ENCODE measurements at places on chromosomes 13 and 19.

- no peak for DNase-seq
These were observed 58.3 kb upstream of the ZNF507 start for GRCh38 chr19:32287086-32287485.

DNA sequence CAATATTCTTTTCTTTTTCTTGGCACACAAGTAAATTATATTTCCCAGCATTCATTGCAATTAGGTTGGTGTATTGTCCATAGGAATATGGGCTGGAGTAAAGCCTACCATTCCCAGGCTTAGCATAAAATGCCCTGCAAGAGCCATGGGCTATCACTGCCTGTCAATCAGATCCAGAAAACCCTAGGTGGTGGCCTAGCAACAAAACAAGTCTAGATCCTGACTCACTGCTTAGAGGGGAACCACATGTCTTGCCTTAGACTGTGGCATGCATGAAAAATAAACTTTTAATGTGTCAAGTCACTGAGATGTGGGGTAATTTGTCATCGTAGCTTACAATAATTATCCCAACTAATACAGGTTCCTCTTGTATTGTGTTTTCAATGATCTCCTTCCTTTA, 16.2 kb downstream of the SOX21 start:
- no peak for DNase-seq

DNA sequence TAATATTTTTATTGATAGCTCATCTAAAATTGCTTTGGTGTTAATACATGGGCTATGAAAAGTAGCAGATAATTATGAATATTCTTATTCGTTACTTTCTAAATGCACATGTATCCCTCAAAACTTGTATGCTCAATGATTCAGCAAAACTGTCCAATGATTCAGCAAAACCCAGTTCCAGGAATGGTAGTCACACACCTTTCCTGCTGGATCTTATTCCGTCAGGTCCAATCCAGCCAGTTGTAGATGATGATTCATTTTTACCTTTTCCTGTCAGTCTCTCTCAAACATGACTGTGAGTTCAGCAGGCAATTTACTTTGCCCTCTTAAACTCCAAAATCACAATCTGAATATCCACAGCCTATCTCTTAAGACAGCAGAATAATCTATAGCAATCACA, 1082.6 kb downstream of the EFNB2 start:
- DNase-seq: no peak

DNA sequence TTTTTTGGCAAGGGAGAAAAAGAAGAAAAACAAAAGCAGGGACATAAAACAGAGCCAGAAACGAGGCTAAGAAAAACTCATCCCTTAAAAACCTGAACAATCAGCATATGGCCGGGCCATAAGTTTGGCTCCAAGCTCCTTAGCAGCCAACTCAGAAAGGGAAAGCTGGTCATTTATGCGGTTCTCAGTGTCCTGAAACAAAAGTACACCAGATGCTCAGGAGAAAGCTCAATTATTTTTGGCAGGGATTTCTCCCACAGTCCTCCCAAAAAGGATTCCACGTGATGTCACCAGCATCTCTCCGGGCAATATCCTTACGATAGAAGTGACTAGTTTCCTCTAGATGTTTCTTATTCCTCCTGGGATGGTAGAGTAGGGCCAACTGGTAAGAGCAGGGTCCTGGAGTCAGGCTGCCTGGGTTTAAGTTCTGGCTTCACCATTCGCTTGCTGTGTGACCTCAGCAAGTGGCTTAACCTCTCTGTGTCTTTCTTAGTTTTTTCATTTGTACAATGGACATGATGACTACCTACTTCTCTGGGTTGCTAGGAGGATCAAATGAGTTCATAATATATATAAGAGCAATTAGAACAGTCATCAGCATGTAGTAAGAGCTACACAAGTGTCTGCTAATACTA, 34.0 kb downstream of the PIN1 start:
- no peak for DNase-seq

GRCh38 chr13:30147015-30147414, 160.3 kb downstream of the KATNAL1 start:
- DNase-seq: no peak

- no peak for DNase-seq
These were observed 115.1 kb downstream of the FGF9 start for GRCh38 chr13:21785990-21786389.

GRCh38 chr19:41699968-41700323, 8.5 kb upstream of the CEACAM5 start:
- no peak for DNase-seq

GRCh38 chr19:14432791-14433553, at the start of gene PKN1:
Gene PKN1 (plus strand): TSS chr19:14433306. CDS start chr19:14433522, 216 bp downstream.
- DNase-seq: no peak

- no peak for DNase-seq
These were observed 4.7 kb downstream of the CRLF1 start for GRCh38 chr19:18601875-18602274.

DNA sequence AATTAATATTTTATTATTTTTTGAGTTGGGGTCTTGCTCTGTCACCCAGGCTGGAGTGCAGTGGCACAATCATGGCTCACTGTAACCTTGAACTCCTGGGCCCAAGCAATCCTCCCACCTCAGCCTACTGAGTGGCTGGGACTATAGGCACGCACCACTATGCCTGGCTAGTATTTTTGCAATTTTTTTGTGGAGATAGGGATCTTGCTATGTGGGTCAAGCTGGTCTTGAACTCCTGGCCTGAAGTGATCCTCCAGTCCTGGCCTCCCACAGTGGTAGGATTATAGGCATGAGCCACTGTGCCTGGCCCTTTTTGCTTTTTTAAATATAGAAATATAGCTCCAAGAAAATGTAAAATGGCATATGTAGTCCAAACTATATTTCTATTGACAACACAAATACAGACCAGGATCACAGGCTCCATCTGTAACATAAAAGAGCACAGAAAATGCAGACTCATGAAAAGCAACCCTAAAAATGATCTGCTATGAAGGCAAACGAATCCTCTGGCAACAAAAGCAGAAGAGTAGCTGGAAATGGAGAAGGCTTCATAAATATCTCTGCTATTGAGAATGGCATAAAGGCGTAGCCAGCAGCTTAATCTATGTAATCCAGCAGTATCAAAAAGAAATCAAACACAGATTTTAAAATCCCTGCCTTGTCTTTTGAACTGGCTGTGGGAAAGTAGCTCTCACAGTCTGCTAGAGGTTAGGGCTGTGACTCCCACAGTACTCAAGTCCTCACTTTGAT, 200.6 kb downstream of the LHFPL6 start:
- no peak for DNase-seq

GRCh38 chr19:41930926-41931592, 2.8 kb upstream of the ERFL start:
- DNase-seq: no peak

GRCh38 chr19:15124572-15125231, 17.5 kb downstream of the SYDE1 start:
- DNase-seq: no peak

GRCh38 chr13:80160110-80160509, 180.8 kb downstream of the SPRY2 start:
- DNase-seq: no peak

GRCh38 chr13:90015565-90016507, 1331.7 kb upstream of the MIR17HG start:
- DNase-seq: no peak

DNA sequence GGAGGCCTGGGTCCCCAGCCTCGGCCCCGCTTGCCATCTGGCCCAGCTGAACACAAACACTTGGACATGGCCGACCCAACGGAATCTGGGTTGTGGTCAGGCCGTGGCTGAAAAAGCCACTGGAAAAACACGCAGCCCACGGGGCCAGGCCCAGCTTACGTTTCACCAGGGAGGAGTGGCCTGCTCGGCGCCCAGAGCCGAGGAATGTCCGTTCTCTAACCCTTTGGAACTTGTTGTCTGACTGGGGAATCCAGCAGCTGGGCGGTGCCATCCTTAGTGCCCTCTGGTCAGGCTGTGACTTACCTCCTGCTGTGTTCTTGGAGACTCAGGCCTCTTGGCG, 13.8 kb downstream of the CILP2 start:
- DNase-seq: no peak

GRCh38 chr19:17989425-17990094, 18.4 kb upstream of the ARRDC2 start:
- no peak for DNase-seq

DNA sequence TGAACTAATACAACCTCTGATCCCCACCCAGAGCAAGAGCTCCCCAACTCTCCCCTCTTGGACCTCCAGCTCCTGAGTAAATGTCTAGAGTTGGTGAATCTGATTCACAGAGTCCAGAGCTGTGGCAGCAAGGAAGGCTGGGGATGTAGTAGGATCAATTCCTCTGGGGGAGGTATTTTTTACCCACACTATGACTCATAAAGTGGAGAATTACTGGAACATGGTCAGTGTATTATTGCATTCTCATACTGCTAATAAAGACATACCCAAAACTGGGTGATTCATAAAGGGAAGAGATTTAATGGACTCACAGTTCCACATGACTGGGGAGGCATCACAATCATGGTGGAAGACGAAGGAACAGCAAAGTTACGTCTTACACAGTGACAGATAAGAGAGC, 496.7 kb downstream of the EFNB2 start:
- DNase-seq: no peak

DNA sequence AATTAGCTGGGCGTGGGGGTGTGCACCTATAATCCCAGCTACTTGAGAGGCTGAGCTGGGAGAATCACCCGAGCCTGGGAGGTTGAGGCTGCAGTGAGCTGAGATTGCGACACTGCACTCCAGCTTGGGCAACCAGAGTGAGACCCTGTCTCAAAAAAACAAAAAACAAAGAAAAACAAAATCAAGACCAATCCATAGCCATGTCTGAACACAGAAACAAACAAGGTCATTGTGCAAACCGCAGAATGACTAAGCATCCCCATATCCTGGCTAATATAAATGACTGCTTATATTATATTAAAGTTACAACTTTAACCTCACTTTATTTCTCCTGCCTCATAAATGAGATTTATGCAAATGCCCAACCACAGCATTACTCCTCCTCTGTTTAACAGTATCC, 2.3 kb upstream of the LYPD3 start:
- DNase-seq: no peak

GRCh38 chr19:41455936-41456335, 13.0 kb downstream of the ERICH4 start:
- no peak for DNase-seq

DNA sequence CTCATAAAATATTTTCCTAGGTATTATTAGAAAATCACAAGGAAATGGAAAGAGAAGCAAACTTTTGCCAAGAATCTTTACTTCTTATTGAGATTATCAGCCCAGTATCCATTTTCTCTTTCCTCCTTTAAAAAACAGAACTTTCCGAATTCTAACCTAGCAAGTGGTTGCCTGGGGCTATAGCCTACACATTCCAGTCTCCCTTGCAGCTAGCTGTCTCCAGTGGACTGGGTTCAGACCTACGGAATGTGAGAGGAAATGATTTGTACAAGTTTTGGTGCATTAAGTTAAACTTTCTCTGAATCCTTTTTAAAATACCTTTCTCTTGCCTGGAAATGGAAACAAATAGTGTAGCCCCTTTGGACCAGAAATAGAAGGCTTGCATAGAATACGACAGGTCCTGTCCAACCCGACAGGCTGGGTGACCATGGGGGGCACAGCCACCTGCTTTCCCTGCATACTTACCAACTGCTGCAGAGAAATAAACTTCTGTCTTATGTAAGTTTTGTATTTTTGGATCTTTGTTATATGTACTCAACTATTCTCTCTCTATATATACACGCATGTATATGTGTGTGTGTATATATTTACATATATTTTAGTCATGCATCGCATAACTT, 185.9 kb downstream of the NALCN start:
- no peak for DNase-seq

GRCh38 chr13:95679722-95680121, 2.8 kb downstream of the DNAJC3 start:
- DNase-seq: no peak

DNA sequence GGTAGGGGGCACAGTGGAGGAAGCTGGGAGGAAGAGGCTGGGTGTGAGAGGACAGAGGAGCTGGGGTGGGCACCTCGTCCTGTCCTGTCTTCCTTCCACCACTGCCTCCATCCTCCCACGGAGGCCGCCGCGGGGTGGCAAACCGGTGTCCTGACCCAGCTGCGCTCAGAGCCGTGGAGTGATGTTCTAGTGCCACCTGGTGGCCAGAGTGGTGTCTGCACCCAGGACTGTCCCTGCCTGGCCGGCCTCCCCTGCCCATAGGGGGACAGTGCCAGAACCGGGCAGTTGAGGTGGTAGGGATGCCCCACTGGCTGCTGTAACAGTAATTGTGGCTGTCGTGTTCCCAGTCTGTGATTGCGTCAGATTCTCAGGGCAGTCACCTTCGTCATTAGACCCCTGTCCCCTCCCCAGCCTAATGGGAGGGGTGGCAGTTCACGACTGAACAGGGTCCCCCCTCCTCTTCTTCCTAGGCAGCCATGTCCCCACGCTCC, 11.1 kb upstream of the ARRDC2 start:
- no peak for DNase-seq

- DNase-seq: no peak
These were observed 72.5 kb upstream of the MTIF3 start for GRCh38 chr13:27522847-27523246.

- DNase-seq: no peak
These were observed 69.9 kb downstream of the C13orf42 start for GRCh38 chr13:51041126-51041525.

- no peak for DNase-seq
These were observed 320.6 kb downstream of the GPC5 start for GRCh38 chr13:91719033-91719432.

DNA sequence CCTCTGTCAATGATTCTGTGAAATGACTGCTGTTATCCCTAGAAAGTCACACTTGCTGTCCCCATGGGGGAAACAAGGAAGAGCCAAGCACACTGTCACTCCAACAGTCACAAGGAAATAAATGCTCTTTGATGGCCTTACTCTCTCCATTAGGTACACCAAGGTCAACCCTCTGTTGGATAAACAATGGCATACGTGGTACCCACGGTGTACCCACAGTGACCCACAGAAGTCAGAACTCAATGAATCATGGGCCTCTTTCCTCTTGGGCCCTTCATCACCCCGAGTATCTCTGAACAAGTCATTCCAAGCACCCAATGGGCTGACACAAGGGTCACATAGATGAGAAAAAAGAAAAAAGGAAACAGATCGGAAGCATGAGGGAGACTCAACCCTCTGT, 15.4 kb downstream of the DZIP1 start:
- DNase-seq: no peak

DNA sequence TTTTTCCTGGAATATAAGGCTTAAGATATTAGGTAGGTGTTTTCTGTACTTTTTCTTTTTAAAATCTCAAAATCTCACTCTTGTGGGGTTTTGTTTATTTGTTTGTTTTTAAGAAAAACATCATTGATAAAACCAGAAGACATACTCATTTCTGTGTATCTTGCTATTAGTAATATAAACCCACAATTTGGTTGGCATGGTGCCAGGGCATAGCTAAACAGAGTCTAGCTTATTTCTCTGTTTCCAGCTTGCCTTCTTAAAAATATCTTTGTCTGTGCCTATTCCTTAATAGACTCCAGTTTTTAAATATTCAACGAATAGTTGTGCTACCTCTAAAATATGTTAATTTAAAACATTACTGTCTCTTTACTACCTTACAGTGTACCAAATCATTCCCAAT, 1121.9 kb upstream of the PCDH20 start:
- DNase-seq: no peak
